Stimulated activated CD8-positive, alpha-beta memory T cell treated with anti-CD3 and anti-CD28 coated beads, Interleukin-4, amount 100 ng/mL, for 48 hours (primary cell): ENCODE measurements at places on chromosomes 4 and X.

DNA sequence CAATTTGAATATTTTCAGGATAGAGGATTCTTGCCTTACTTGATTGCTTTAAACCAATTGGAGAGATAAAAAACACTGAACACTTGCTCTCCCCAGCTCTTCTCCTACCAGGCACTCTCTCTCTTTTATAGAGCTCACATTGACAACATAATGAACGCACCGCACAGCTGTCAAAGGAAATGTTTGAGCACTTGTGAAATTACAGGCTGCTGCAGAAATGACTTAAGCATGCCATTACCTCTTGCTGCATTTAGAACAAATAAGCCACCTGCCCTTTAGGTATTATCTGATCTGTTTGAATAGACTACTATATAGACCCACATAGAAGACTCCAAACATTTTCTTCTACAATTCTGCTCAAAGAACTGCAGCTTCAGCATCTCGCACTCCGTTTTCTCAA, 227.7 kb downstream of the C4orf33 start:
- no peak for DNase-seq

- DNase-seq, result no peak
Measured at GRCh38 chrX:143664302-143664701, 28.4 kb upstream of the SLITRK4 start.

GRCh38 chr4:175935016-175935661, 123.1 kb upstream of the GPM6A start:
- no peak for DNase-seq

DNA sequence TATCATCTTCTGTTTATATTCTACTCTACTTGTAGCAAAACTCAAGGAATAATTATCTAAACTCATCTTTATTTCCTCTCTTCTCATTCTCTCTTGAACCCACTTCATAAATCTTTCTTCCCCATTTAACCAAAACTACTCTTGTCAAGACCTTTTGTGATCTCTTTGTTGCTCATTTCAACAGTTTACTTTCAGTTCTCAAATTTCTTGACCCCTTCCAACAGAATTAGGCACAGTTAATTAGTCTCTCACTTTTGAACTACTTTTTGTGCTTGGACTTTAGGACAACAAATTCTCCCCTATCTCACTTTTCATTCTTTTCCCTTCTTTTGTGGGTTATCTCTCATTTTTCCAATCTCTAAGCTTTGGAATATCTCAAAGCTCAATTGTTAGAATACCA, 27.4 kb upstream of the CAMK2D start:
- DNase-seq, result no peak

GRCh38 chr4:182085051-182085480, 158.1 kb upstream of the TENM3 start:
- DNase-seq, result no peak

DNA sequence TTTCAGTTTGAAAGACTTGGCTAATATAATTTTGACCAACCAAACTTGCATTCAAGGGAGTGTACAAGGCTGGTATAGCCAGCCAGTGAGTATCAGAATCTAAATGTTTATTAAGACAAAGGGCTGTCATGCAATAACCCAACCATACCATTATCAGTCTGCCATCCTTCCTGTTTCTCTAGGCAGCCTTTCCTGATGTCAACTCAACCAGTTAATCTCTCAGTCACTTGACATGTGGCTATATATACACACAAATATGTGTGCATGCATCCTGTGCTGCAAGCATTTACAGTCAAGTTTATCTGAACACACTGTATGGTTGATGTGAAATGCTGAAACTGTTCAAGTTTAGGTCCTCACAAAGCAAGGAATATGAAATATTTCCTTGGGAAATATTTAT, 17.2 kb downstream of the BTK start:
- DNase-seq, result no peak

DNA sequence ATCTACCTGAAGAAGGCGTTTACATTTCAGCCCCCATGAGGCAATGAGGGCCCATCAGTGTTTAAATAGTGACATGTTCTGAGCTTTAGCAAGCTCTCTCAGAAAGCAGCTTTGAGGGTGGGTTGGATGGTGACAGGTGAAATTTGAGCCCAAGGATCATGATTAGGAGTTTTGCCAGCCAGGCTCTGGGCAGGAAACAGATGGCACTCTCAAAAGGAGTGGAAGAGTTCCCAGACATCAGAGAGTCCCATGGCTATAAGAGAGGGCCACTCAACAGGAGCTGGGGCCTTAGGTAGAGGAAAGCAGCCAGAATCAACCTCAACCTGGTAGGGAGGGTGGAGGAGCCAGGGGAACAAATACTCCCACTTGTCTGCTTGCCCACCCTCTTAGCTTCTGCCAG, 499.8 kb downstream of the MID1IP1 start:
- no peak for DNase-seq

DNA sequence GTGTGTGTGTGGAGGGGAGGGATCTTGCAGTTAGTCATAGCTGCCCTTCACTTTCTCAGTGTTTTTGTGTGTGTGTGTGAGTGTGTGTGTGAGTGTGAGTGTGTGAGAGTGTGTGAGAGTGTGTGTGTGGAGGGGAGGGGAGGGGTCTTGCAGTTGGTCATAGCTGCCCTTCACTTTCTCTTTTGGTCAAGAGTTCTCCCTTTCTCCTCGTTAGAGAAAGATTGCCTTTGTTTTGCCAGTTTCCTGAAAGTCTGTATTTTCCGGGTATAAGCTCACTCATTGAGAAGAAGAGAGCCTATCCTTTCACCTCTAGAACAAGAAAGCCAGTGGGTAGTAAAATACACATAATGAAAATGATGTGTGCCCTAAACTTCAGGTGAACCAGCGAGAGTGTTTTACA, 75.2 kb upstream of the ENPP6 start:
- no peak for DNase-seq

DNA sequence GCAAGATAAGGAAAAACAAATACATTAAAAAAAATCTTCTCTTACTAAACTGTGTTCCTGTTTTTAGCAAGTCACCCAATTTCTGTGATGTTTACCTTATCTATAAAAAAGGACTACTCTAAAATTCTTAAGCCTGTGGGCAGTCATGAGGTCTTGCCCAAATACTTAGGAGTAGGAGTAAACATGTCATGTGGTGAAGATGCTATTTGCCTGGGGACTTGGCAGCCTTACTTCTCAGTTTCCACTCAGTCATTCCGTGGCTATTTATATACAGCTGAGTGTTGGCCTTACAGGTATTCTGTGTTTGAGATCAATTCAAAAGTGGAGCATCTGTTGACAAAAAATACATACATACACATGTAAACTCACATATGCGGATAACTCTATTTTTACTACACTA, 89.9 kb upstream of the TLR2 start:
- DNase-seq, result no peak

- no peak for DNase-seq
Measured at GRCh38 chr4:159413306-159413943, 310.5 kb downstream of the RAPGEF2 start.

DNA sequence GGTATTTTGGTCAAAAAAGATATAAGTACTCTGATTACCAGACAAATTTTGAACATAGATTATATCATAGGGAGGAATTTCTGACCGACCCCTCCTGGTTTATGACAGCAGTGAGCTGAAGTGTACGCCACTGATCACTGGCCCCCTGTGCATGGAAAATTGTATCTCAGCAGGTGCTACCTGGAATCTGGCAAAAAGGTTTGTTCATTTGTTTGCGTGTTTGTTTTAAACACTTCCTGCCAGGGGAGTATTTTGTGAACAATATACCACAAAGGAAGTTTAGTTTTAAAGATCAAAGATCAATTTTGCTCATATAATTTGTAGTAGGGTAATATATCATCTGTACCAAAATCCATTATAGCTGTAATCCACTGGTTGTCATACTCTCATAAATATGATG, 219.7 kb upstream of the TENM3 start:
- no peak for DNase-seq

- peak; percentile 69 for DNase-seq
Measured at GRCh38 chr4:26787461-26788340, 72.9 kb upstream of the STIM2 start.

DNA sequence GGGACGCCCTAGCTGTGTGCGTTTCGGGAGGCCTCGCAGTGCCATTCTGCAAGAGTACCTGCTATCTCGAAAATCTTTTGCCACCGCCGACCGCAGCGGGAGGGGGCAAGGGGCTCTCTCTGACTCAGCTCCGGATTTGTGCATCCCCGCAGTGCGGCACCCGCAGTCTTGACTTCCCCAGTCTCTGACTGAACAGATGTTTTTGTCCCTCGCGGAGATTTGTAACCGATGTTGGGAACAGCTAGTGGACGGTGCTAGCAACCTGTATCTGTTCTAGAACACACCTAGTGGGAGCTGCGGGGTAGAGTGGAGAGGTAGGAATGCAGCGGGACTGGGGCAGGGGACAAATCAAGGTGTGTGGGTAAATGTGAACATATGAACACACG, 17.2 kb downstream of the NKX6-1 start:
- no peak for DNase-seq

DNA sequence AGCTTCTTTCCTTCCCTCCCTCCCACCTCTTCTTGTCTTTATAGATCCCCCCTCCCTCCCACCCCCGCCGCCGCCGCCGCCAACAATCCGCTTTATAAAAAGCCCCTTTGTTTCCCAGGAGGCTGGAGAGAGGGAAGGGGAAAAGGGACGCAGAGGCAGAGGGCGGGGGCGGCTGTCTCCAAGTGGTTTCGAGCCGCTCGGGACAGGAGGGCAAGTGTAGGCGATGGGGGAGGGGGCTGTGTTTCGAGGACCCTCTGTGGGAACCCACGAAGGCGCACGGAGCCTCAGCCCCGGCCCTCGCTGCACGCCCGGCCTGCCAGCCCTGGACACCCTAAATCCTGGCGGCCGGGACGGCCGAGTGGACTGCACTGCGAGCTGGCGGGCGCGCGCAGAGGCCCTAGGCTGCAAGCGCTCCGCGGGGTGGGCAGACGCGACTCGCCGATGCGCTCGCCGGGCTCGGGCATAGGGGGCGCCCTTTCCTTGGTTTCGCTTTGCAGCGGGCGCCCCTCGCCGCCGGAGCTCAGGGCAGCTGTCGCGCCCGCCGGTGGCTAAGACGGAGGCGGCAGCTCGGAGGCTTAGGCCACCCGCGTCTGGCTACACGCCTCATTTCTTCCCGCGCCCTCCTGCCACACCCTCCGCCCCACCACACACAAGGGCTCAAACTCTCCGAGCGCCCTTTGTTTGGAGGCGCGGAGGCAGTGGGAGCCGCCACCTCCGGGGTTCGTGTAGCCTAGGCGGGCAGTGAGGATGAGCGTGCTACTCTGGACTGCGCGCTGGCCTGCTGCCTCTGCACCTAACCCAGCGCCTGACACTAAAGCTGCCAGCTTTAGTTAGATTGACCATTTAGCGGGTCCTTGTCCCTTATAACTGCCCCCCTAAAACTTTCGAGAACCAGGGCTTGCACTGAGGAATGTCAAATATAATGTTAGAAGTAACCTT, 2.2 kb downstream of the MAMLD1 start:
- DNase-seq, result peak; percentile 79

GRCh38 chr4:147542229-147542990, 61.5 kb downstream of the EDNRA start:
- DNase-seq, result no peak

DNA sequence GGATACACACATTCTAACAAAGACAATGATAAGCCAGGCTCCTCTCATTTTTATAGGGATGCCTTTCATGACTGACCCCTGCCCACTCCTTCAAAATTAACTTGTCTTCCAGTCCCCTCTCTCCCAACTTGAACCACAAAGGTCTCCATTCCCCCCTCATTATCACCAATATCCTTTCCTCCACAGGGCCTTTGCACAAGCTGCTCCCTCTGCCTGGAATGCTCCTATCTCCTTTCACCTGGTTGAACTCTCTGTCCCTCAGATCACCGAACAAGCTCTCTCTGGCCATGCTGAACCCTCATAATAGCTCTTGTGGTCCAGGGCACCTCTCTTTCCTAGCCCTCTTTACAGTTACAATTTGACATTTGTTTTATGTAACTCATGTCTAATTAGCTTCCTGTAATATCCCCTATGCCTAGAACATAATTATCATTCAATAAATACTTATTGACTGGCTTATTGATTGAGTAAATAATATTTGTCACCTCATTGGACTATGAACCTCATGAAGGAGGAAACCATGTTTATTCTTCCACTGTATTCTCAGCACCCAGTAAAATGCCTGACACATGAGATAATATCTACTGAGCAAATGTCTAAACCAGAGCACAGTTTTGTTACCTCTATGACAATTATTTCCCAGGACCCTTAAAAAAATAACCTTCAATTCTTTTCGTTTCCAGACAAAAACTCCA, 266.3 kb upstream of the RASGEF1B start:
- no peak for DNase-seq

- DNase-seq, result no peak
Measured at GRCh38 chr4:104879367-104879766, 267.3 kb upstream of the TET2 start.

DNA sequence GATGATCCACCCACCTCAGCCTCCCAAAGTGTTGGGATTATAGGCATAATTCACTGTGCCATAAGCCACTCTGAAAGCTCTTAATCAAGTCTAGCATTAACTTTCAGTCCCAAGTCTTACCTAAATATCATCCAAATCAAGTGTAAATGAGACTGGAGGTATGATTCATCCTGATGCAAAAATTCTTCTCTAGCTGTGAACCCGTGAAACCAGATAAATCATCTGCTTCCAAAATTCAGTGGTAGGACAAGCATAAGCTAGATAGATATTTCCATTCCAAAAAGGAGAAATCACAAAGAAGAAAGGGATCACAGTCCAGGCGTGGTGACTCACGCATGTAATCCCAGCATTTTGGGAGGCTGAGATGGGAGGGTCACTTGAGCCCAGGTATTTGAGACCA, 8.8 kb upstream of the TBC1D25 start:
- no peak for DNase-seq

GRCh38 chrX:77431227-77431626, 16.0 kb upstream of the FGF16 start:
- no peak for DNase-seq

- no peak for DNase-seq
Measured at GRCh38 chrX:118131336-118131735, 14.7 kb upstream of the KLHL13 start.

DNA sequence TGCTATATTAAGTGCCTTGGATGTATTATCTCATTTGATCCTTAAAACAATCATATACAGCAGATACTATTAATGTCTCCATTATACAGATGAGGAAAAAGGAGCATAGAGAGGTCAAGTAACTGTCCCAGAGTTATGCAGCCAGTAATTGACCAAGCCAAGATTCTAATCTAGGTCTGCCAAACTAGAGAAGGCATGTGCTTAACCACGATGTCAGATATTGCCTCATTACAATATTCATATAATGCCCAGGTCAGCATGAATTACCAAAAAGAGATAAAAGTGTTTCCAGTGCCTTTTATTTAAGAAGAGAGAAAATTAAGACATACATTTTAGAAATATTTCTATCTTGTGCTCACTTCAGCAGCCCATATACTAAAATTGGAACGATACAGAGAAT, 7.1 kb downstream of the ARHGEF6 start:
- DNase-seq, result no peak

GRCh38 chr4:41144812-41145211, 69.5 kb downstream of the APBB2 start:
- no peak for DNase-seq

- no peak for DNase-seq
Measured at GRCh38 chr4:80897537-80898303, 132.8 kb upstream of the BMP3 start.

GRCh38 chr4:183507925-183508696, 3.3 kb downstream of the ING2 start:
- no peak for DNase-seq
